ENCODE measurements at places on chromosomes 5 and 9.

- DNase-seq = no peak
These were observed 75.4 kb downstream of the CFAP77 start for GRCh38 chr9:132485393-132485792.

DNA sequence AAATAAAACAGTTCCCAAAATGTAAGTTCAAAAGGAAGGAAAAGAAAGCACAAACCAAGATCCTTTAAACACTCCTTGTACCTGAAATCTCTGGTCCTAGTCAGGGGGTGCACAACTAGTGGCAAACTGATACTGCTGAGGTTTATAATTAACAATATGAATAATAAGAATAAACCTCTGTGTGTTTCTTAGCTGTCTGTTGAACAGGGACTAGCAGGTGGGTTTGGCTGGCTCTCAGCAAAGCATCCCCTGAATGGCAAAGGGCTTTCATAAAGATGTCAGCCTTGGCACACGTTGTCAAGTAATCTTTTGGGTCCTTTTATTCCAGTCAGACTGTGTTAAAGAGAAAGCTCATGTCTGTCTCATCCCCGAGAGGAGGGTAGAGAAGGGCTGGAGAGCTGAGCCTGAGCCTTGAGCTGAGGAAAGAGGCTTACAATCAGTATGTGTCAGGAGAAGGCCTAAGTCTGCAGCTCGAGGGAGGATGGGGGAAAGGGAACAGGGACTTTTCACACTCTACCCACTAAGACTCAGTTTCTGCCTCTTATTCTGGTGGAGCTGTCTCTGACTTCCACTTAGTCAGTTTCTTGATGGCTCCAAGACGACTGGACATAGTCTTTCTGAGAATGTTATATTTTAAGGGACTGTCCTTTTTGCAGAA lies 123.0 kb downstream of the GALNT10 start:
- DNase-seq = no peak

DNA sequence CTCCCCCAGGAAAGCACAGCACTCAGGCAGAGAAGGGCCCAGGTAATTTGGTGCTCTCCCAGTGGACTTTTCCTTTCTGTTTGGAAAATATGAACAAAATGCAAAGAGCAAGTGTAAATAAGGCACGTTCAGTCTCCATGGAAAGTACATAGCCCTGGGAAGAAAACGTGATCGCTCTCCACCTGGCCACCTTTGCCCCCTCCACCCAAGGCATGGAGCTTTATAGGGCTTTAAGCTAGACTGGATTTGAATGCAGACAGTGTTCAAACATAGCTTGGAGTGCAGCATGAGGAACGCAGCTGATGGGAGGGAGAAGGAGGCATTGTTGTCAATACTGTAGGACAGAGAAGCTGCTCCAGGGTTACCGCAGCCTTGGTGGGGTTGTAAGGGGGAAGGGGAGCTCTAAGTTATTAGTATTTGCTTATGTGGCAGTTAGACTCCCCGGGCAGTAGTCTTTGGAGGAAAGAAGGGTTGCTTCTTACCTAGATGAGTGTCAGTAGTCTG lies 500.2 kb downstream of the SPOCK1 start:
- no peak for DNase-seq

- no peak for DNase-seq
These were observed 6.7 kb downstream of the CCDC187 start for GRCh38 chr9:136297016-136297691.

DNA sequence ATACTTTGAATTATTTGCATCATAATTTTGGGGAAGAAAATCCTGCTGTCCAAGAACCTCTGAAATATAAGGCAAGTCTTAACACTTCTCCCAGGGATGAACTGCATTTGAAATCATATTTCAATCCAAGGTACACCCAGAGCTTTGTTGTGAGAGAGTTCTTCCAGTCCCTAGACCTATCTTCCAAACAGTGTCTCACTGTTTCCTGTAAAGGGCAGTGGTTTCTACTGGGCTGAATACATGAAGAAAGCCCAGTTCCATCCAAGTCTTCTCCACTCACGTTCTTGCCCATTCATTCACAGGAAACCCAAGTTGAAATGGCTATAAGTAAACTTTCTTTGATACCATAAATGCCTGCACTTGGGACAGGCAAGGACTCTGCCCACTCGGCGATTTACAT lies 108.3 kb upstream of the LHFPL2 start:
- DNase-seq = no peak

GRCh38 chr5:105632043-105632442 lies 2038.7 kb downstream of the EFNA5 start:
- peak; percentile 7 for DNase-seq

- DNase-seq = peak; percentile 57
These were observed 508.0 kb downstream of the GADD45G start for GRCh38 chr9:90112788-90113187.

- DNase-seq = peak; percentile 26
These were observed 247.3 kb upstream of the TAS2R1 start for GRCh38 chr5:9877488-9877887.

GRCh38 chr9:22913026-22913425 lies 466.4 kb downstream of the DMRTA1 start:
- DNase-seq = no peak
